ENCODE measurements at places on chromosomes 11 and 22.

GRCh38 chr11:1559111-1559951 is 12.7 kb downstream of the DUSP8 start:
- DNase-seq: no peak

DNA sequence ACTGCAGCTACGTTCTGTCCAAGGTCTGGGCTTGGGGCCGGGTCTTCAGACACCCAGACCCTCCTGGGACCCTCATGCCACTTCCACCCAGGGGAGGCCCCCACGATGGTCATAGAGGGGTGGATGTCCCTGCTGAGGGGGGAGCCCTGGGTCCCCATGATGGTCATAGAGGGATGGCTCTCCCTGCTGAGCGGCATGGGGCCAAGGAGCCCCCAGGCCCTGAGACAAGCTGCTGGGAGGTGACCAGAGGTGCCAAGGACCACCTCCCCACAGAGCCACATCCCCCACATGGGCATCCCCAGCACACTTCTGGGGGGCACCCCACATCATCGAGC is 7.2 kb downstream of the MUC5B start:
- no peak for DNase-seq

DNA sequence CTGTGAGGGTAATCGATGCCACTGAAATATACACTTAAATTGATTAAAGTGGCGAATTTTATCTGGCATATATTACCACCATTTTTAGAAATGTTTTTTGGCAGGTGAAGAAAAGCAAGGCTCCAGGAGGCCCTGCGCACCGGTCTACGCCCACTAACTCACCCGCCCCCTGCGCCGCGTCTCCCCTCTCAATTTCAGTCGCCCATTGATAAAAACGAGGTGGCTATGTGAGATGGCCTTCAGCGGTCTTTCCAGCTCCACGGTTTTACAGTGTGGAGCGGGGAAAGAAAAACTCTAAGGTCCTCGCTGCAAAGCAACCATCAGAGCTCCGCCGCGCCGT is 602 bp upstream of the AQP11 start:
- DNase-seq: no peak

GRCh38 chr11:36385121-36385970 is 89.3 kb downstream of the PRR5L start:
- no peak for DNase-seq

DNA sequence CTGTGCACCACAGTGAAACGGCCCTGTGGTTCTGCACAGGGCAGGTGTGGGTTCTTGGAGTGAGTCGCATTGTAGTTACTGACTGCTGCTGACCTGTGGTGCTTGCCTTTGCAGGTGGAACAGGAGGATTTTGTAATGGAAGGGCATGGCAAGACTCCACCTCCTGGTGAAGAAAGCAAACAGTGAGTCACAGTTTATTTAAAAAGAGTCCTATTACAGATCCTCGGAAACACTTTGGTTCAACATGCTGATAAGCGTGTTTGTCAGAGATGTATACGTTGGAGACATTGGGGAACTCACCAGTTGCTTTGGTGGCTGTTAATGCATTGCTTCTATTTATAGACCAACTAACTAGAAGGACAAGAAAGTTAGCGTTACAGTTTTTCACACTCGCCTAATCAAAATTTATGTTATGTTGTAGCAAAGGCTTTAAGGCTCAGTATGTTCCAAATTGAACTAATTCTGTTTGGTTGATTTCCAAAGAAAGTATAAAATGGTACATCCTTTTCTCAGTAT is 21.7 kb upstream of the TNRC6B start:
- DNase-seq: no peak

GRCh38 chr11:72635933-72636332 is 38.3 kb downstream of the PDE2A start:
- DNase-seq: no peak

- DNase-seq: no peak
These were observed 27.9 kb downstream of the ASCC2 start for GRCh38 chr22:29810216-29810615.

DNA sequence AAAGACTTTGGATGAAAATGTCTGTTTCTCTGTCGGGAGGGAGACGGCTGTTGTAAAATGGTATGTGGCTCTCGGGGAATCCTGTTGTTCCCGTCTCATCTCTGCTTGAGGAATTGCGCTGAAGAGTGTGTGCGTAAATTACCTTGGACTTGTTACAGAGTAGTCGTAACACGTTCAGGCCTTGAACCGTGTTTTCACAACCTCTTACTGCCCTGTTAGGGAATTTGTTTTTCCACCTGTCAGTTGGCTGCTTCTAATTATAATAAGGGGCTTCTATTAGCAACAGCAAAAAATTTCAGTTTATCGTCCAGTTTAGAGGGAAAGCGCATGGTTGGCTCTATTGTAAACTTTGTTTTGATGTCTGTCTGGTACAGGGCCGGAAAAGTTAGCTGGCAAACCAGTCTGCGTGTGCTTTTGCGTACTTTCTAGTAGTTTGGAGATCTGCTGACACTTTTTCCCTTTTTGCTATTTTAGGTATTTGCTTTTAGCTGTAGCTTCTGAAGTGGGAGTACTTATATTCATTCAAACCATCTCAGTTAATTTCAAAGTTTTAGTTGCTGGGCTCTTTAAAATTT is 1.5 kb downstream of the HIPK3 start:
- DNase-seq: no peak

DNA sequence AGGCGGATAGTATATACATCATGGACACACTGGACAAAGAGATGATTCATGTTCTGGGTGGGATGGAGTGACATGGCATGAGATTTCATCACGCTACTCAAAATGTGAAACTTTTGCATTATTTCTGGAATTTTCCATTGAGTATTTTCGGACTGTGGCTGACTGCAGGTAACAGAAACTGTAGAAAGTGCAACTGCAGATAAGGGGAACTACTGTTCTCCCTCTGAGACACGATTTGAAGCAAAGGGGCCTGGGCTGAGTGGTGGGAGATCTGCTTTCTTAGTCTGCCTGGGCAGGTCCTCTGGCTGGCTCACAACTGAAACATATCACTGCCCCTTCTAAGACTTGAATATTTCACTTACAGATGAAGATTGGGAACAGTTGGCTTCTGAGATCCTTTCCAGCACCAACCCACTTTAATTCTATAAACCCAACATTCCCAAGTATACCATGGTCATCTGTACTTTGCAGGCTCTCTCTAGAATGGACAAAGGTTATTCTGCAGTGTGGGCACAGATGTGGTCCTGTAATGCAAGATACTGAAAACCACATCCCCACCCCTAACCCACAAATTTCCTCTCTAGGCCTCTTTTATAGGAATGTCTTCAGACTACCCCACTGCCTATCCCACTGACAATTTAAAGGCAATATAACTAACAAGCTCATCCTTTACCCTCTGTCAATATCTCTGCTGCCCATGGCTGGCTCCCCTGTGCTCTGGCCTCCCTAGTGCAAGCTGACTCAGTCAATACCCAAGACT is 121.1 kb downstream of the KCNC1 start:
- DNase-seq: no peak

- DNase-seq: no peak
These were observed 9.6 kb downstream of the P2RY2 start for GRCh38 chr11:73227571-73228211.

GRCh38 chr11:133892584-133893380 is 47.5 kb upstream of the SPATA19 start:
- no peak for DNase-seq

GRCh38 chr11:19199048-19199447 is 2.7 kb downstream of the CSRP3 start:
- no peak for DNase-seq

GRCh38 chr11:73187854-73188253 is 30.2 kb upstream of the P2RY2 start:
- DNase-seq: no peak

DNA sequence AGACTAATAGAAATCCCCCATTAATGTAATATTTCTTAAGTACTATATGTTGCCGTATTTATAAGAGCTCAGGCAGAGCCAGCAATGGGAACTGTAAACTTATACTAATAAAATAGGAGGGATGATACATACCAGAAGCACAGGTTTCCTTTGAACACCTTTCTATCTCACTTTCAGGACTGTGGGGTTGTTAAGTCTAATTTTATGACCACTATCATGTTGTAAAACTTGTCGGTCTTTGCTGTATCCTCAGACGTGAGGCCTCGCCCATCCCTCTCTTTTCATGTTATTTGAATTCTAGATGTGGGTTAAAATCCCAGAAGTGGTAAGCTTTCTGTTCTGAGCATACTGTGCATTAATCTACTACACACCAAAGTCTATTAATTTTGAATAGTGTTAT is 1083.5 kb upstream of the TENM4 start:
- no peak for DNase-seq

DNA sequence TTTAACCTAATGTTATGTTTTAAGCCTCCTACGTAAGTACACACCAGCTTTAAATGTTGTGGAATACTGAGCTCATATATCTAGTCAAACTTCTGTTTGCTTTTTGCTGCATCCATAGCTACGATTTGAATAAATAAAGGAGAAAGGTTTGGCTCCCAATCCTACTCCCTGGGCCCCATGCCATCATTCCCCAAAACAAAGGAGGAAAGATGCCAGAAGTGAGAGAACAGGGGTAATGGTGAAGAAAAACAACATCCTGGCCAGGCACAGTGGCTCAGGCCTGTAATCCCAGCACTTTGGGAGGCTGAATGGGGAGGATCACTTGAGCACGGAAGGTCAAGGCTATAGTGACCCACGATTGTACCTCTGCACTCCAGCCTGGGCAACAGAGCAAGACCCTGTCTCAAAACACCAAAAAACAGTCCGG is 26.5 kb downstream of the SCGB1A1 start:
- no peak for DNase-seq
